Kidney capillary endothelial cell (primary cell): ENCODE measurements at places on chromosomes 7 and 10.

DNA sequence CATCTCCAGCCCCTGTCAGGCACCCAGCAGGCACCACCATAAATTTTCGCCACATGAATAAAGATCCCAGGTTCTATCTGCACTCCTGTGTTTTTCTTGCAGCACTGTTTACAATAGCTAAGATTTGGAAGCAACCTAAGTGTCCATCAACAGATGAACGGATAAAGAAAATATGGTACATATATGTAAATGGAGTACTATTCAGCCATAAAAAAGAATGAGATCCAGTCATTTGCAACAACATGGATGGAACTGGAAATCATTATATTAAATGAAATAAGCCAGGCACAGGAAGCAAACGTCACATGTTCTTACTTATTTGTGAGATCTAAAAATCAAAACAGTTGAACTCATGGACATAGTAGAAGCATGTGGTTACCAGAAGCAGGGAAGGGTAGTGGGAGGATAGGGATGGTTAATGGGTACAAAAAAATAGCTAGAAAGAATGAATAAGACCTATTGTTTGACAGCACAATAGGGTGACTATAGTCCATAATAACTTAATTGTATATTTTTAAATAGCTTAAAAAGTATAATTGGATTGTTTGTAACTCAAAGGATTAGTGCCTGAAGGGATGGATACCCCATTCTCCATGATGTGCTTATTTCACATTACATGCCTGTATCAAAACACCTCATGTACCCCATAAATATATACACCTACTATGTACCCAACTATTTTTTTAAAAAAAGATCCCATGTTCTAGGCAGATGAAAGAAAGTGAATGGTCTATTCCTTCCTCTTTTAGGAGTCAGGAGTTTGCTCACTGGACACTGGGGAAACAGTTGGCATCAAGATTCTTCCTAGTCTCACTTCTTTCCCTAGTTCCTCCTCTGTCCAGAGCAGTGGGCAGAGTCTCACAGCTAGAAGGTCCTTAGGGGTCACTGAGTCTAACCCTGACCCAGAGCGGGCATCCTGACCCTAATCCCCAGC is 1.0 kb upstream of the NPFFR1 start:
- no peak for DNase-seq

DNA sequence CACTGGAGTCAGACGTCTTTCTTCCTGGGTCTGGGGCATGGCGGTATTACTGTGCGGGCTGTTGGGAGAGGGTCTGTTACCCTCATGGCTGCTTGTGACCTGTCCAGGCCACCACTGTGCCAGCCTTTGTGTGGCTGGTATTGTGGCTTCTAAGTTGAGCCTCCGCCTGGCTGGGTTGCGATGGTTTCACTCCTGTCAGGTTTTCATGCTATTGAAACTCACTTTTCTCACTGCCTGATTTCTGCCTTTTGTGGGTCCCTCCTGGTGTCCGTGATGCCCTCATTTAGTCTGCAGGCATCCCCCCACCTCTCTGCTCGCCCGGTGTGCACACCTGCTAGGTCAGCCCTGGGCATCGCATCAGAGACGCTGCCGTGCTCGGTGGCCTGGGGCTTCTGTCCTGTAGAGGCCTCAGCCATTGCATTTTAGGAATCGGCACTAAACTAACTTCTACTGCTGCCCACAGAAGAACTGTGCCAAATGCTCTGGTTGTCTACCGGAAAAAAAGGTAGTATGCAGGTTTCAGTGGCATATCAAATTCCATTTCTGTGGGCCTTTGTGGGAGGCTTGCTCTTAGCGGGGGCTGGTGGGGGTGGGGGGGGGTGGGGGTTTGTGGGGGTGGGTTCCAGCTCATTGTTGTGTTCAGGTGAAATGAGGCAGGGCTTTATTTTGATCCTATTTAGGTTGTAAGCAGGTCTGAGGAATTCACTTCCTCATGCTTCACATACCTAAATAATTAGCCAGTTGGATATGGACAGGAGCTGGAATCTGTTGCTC is 64.3 kb downstream of the MGMT start:
- no peak for DNase-seq

DNA sequence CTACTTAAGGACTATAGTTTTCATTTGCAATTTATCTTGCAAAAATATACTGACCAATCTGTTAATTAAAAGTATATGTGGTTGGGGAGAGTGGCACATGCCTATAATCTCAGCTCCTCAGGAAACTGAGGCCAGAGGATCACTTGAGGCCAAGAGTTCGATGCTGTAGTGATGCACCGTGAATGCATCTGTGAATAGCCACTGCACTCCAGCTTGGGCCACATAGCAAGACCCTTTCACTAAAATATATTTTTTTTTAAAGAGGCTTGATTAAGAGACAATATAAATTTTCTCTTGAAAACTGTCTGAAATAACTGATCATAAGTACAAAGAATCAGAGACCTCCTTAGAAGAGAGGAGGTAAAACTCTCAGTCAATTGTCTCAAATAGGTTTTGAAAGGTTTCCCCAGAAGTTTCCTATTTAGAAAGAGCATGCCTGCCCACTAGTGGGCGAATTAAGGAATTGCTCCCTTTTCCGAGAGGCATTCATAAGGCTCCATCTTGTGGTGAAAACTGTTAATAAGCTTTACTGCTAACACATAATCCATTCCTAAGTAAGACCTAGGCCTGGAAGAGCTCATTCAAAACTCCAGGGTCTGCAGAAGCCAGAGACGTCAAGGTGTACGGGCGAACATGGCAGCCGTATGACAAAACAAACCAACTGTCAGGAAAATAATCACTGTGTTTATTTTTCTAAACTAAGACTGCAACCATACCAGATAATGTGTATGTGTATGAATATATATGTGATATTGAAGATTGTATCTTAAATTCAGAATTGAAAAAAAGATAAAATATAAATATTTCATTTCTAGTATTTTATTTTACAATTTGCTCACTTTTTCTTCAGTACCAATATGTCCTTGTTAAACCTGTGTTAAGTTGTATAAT is 6.8 kb upstream of the TAS2R40 start:
- peak; percentile 83 for DNase-seq

GRCh38 chr7:42790196-42790595 is 121.7 kb downstream of the C7orf25 start:
- DNase-seq, result no peak

DNA sequence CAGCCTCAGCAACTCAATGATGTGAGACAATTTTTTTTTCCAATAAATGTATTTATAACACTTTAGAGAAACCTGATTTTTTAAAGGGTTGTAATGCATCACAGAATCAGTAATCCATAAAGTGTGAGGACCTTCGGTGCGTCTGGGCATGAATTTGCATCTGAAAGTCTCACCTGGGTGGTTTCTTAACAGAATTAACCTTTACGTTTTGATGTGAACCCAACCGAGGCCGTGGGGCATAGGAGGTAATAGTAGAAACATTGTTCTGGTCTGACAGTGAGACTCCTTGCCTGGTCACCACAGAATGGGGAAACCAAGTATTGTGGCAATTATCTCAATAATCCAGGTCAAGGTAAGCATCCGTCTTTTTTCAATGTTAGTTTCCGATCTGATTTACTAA is 114.6 kb downstream of the PRKCQ start:
- DNase-seq, result no peak

DNA sequence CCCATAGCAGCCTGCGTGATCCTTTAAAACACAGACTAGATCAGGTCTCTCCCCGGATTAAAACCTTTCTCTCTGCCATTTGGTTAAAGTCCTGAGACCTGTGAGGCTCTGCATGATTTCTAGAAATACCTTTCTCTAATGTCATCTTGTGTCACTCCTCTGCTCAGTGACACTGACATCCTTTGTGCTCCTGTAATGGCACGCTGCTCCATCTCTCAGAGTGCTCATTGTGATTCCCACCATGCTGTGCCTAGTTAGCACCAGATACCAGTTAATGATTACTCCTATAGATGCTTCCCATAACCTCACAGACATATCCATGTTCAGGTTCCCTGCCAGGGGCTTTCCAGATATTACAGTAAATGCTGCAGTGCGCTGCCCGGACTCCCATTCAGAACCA is 11.7 kb upstream of the OR9A2 start:
- no peak for DNase-seq

- no peak for DNase-seq
These were observed 20.9 kb upstream of the ACSL5 start for GRCh38 chr10:112353046-112353445.

DNA sequence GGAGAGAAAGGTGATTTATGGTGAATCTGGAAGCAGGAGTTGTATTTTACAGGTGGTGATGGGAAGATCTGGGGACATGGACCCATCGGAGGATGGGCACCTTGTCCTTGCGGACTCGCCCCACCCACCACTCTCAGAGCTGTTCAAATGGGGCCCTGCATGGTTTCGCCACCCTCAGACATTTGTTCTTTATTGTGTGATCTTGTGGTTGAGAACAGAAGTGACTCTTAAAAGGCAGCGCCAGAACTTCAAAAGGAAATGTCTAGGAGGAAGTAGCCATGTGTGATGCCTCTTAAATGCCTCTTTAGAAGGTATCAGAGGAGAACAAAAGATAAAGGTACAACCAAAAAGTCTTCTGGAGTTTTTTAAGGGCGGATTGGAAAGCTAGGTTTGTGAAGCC is 205.7 kb downstream of the KIAA1217 start:
- DNase-seq, result no peak

GRCh38 chr10:74900297-74900696 is 73.9 kb downstream of the KAT6B start:
- no peak for DNase-seq

GRCh38 chr10:132077091-132077490 is 11.3 kb downstream of the JAKMIP3 start:
- no peak for DNase-seq

GRCh38 chr7:7408001-7408770 is 127.5 kb downstream of the COL28A1 start:
- DNase-seq, result no peak

DNA sequence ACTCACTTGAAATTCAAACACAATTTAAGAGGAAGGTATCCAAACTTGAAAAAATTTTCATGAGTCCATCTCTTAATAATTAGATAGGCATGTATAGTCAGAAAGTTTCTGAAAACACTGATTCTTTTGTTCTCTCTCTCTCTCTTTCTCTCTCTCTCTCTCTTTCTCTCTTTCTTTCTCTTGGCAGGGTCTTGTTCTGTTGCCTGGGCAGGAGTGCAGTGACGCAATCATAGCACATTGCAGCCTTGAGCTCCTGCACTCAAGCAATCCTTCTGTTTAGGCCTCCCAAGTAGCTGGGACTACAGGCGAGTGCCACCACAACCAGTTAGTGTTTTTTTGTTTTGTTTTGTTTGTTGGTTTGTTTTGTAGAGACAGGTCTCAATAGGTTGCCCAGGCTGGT is 59.3 kb downstream of the PRTFDC1 start:
- no peak for DNase-seq

GRCh38 chr10:121268363-121268762 is 329.9 kb downstream of the FGFR2 start:
- no peak for DNase-seq

DNA sequence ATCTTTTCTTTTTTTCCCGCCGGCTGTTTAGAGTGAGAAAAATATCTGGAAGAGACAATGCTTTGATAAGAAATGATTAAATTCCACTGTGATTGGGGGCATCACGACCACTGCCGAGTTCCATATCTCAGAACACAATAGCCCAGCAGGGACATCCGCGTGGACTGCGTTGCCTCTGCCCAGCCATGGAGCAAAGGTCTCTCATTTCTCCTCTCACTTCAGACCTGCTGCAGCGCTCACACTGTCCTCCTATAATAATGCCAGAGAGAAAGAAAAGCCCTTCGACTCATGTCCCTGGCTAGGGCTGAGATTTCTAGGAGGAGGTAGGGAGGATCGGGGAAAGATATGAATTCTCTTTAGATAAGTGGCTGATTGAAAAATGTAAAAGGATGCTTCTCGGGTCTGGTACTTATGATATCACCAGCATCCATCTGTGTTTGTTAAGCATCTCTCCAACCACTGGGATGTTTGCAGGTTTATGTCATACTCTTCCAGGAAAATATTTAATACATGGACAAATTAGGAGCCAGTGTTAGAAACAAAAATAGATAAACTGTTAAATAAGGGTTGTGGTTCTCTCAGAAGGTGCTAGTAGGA is 472.9 kb upstream of the AKR1E2 start:
- no peak for DNase-seq

DNA sequence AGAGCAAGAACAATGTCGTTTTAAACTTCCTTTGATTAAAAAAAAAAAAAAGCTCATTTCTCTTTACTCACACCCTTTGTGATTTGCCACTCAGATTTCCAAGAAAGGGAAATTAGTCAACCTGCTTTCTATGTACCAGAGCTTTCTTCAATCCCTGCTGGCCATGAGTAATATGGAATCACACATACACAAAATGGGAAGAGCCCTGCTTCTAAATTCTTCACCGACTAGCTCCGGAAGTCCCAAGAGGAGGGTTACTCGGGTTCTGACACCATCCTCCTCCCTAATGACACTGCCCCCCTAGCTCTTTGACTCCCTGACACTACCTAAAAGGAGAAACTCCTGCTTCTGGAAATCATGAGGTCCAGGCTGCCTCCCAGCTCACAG is 81.8 kb upstream of the SFMBT2 start:
- DNase-seq, result peak; percentile 82

DNA sequence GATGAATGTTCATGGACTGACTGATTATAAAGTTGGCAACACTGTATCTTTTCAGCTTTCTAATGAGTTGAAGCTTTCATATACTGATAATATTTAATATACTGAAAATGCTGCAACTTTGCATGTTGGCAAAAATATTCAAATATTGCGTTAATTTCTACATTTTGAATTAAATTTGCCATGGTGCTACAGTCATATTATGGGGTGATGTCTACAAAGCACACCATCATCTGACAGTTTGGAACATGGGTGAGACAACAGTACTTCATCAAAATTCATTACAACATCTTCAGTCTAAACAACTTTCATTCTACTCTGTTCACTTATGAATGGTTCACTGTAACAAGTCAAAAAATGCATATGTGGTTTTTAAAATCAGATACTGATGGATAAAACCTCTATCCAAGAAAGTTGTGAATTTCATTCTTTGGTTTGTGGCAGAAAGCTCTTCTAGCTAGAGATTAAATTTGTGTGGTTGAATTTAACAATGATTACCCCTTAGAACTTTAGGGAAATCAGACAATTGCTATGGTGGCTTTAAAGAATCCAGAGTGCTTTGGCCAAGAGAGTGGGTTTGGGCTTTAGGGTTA is 136.4 kb downstream of the TMEM26 start:
- no peak for DNase-seq

- DNase-seq, result no peak
These were observed 184.5 kb upstream of the CXCL12 start for GRCh38 chr10:44569193-44570091.

GRCh38 chr7:148664324-148664723 is 34.4 kb upstream of the CUL1 start:
- no peak for DNase-seq

GRCh38 chr10:28734938-28735759 is 57.8 kb downstream of the BAMBI start:
- DNase-seq, result peak; percentile 42

DNA sequence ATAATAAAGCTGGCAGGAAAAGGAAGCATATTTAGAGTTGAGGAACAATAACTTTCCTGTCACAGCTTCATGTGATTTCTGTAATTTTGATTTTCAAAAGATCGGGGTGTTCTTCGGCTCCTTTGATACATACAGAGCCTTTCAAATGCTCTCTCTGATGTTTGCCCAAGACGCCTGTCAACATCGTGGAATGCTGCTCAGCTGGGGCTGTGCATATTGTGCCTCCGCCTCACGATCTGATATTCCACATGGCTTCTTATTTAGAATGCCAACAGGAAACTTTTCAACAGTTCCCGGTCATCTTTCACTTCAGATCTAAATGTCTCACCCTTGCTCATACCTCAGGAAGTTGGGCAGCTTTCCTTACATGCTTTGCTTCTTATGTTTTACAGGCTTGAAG is 7.3 kb downstream of the NPY start:
- DNase-seq, result no peak
